SK-N-MC (cell line): ENCODE measurements at places on chromosomes 2 and 18.

GRCh38 chr2:197107291-197108269 lies 181.1 kb upstream of the PGAP1 start:
- DNase-seq = no peak

- no peak for DNase-seq
Observed at GRCh38 chr18:31679791-31680432, 4.5 kb downstream of the B4GALT6 start.

GRCh38 chr18:8988260-8988871 lies 114.1 kb upstream of the NDUFV2 start:
- DNase-seq = no peak

GRCh38 chr2:6312367-6312766 lies 553.3 kb downstream of the CMPK2 start:
- no peak for DNase-seq

DNA sequence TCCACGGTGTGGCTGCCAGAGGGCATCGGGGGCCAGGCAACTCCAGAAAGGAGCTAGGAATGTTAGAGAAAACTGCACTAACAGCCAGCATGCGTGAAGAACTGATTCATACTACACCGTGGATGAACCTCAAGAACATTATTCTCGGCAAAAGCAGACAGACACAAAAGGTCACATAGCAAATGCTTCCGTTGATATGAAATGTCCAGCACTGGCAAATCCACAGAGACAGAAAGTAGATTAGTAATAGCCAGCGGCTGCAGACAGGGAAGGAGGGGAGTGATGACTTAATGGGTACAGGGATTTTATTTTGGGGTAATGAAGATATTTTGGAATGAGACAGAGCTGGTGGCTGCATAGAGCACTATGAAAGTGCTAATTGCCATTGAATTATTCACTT lies 37.4 kb downstream of the SCTR start:
- no peak for DNase-seq

DNA sequence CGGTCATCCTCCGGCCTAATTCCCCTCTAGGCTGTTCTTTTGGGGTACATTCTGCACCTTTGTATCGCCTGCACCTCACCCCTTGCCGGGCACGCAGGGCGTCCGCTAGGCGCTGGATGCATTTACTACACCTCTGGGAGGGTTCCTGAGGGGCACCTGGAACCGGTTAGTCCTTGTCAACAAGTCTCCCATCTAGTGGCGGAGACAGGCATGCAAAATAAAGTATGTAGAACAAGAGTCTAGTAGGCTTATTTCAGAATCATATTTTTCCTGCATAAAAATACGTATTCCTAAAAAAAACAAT lies 705 bp upstream of the TEX261 start:
- DNase-seq = peak; percentile 10

DNA sequence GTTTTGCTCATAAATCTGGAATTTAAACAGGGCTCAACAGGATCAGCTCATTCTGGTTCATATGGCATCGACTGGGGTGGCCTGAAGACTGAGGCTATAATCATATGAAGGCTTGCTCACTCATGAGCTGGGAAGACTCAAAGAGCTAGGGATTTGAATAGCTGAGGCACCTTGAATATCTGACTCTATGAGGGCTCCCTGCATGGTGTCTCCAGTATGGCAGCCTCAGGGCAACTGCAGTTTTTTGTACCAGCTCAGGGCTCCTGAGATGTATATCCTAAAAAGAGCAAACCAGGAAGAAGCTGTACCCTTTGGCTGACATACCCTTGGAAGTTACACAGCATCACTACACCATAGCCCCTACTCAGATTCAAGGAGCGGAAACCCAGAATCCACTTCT lies 15.3 kb upstream of the GPR39 start:
- no peak for DNase-seq

DNA sequence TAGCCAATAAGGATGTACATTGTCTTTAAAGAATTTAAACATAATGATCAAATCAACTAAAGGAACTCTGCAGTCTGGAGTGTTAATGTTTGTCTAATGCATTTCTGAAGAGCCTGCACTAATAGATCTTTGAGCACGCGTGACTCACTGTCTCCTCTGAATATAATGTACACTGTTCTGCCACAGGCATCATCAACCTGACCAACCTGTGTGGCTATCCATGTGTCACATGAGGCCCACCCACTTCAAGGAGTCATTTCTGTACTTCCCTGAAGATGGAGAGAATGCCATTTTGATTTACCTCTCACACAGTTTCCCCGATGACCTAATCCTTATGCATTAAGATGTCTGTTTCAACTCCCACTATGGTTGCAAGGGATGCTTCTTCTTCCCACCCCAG lies 434.0 kb upstream of the SPHKAP start:
- DNase-seq = no peak

GRCh38 chr2:113012436-113013335 lies 7.4 kb downstream of the IL36A start:
- DNase-seq = no peak

GRCh38 chr2:202019689-202020450 lies 13.8 kb upstream of the FZD7 start:
- DNase-seq = no peak

DNA sequence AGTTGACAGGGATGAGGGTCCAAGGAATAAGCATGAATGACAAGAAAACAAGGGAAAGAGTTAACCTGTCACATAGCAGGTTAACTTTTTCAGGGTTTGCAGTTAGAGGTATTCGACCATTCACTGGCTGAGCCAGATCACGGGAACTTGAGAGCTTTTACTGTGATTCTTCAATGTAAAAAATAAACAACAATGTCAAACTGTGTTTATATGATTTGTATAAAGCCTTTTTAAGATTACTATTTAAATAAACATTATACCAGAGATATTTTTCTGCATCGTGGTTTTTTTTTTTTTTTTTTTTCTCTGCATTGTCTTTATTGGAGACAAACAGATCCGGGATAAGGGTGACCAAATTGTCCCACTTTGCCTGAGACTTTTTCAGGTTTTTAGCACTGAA lies 115.6 kb downstream of the NRP2 start:
- DNase-seq = no peak

DNA sequence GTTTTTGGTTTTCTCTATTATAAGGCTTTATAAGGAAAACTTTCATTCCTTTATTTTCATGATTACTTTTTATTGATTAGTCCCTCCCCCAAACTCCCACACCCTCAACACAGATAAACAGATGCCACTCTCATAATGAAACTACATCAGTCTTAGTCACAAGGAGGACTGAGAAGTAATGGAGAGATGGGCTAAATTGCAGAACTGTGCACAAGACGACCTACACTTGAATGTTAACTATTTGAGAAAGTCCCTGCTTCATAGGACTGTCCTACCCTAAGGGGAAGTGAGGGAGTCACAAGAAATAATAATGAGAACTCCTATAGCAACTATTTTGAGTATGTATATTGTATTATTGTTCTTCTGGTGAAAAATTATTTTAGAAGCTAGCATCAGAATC lies 360.8 kb downstream of the RBM43 start:
- no peak for DNase-seq

- DNase-seq = no peak
Observed at GRCh38 chr2:160842286-160842685, 317.9 kb upstream of the TANK start.

GRCh38 chr2:98060277-98060676 lies 26.7 kb upstream of the VWA3B start:
- DNase-seq = no peak

DNA sequence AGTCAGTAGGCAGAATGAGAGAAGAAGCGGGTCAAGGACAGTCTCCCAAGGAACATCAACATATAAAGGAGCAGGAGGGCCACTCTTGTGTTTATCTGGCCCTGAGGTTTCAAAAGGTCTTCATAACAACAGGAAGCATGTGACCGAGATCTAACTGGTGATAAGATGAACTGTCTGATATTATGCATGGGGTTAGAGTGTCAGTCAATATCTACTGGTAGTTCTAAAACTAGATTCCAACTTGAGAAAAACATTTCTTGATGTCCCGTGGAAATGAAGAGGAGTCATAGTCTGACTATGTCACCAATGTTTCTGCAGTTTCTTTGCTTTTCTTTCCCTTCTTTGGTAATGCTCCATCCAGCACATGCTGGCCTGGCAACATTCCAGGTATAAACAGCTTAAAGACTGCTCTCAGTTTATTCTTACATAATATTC lies 77.5 kb upstream of the ITPRID2 start:
- peak; percentile 28 for DNase-seq

GRCh38 chr2:101036562-101036961 lies 34.5 kb downstream of the RPL31 start:
- peak; percentile 3 for DNase-seq

DNA sequence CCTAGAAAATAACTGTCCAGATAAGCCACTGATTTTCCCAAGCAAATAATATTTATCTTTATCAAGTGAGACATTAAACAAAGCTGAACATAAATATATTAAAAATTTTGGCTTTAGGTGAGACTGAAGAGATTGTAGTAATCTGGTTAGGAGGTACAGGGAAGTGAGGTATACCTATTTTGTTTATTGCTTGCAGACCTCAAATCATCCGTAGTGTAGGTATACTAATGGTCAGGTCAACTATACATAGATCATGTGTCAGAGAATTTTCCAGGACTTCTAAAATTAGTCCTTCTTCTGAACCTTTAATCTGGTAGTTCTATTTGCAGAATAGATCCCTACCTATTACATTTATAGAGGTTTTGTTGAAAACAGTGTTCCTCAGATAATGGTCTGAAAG lies 41.5 kb downstream of the SP140 start:
- no peak for DNase-seq

DNA sequence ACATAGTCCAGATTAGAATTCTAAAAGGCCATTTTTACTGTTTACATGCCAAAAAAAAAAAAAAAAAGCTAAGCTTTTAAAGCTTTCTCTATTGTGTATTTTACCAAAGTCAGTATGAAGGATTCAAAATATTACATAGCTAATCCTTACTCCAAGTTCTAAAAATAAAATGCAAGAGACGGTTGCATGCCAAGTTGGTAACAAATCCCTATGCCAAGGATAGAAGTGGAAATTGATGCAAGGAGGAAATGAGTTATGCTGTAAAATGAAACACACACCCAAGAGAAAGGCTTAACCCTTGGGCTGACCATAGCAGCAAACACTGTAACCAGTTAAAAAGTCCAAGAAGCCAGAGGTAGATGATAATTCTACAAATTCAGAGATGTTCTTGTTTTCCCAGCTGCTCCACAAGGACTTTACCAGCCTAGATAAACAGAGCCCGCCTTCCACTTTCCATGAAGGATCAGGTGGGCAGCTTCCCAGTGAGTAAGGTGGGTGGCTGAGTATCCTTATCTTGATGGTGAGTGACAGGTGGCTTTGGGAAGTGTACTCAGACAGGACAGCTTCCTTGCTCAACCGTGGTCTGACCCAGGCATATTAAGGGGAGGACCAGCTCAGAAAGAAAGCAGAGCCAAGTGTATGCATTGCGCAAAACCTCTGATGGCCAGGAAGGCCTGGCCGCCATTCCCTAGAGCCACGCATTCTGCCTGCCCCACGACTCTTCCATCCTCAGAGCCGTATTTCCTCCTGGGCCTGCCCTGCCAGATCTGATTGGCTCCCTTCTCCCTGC lies 34.4 kb downstream of the ATP8B1 start:
- DNase-seq = no peak

- DNase-seq = no peak
Observed at GRCh38 chr18:54718408-54718773, 109.9 kb upstream of the RAB27B start.

DNA sequence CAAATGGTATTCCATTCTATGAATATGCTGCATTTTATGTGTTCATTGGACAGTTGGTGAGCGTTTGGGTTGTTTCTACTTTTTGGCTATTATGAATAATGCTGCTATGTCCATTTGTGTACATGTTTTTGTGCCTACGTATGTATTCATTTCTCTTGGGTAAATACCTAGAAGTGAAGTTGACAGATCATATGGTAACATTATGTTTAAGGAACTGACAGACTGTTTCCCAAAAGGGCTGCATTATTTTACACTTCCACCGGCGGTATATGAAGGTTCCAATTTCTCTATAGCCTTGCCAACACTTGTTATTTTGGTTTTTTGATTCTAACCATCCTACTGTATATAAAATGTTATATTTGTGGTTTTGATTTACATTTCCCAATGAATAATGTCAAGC lies 703.9 kb upstream of the CDH2 start:
- DNase-seq = no peak

DNA sequence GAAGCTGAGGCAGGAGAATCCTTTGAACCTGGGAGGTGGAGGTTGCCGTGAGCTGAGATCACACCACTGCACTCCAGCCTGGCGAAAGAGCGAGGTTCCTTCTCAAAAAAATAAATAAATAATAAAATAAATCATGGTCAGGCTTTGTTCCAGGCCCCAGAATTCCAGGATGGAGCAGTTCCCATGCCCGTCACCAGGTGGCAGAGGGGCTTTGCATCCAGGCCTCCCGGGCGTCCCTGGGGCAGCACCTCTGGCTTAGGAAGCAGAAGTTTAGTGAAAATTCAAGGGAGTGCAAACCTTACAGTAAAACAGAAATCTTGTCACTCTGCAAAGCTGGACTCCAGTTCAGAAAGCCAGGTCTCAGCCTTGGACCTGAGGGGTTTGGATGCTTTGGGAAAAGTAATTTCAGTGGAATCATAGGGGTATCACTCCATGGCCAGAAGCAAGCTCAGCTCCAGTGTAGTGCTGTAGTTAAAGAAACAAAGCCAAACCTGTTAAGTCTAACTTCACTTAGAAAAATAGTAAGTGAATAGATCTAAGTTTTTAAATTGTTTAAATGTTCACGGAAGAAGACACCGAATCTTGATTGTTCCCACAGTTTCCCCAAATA lies 512.7 kb downstream of the CMPK2 start:
- peak; percentile 6 for DNase-seq

- DNase-seq = no peak
Observed at GRCh38 chr2:86671337-86671981, 47.8 kb upstream of the RNF103 start.

DNA sequence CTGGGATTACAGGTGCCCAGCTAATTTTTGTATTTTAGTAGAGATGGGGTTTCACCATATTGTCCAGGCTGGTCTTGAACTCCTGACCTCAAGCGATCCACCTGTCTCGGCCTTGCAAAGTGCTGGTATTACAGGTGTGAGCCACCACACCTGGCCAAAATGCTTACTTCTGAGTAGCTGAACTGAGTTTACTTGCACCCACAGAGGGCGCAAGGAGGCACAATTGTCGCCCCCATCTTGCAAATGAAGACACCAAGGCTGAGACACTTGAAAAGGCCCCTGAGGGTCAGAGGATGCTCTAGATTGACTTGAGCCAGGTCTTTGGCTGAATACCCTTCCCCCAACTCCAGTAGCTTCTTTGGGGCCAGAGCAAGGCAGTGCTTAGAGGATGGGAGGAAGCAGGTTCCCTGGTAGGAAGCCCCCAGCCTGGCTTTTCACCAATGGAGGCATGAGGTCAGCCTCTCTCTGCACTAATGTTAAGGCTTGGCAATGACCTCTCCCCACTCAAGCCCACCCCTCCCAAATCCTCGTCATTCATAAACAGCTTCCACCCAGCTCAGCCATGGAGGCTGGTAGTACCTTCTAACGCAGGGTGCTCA lies 14.5 kb upstream of the KIF1A start:
- DNase-seq = no peak

- no peak for DNase-seq
Observed at GRCh38 chr2:177320596-177320995, 56.1 kb upstream of the NFE2L2 start.
